Fibroblast of lung (primary cell): ENCODE measurements at places on chromosomes 5 and 9. TPM values are rescaled to one million over a fixed set of nuclear protein-coding genes. Genes with fewer than 3 reads are reported as not detected.

C5orf34 gene
- total RNA-seq, result 2.6 and 4.1 TPM in 2 replicates

SEMA6A gene
- 0.17 and 0.26 TPM in 2 replicates for total RNA-seq

HBEGF gene
- 1.8 TPM in 2 replicates for total RNA-seq

EIF4E1B gene
- not detected in 2 replicates for total RNA-seq

PITX1 gene
- total RNA-seq, result 1.8 and 3.1 TPM in 2 replicates

C9 gene
- total RNA-seq, result under 0.01 and 0.33 TPM in 2 replicates

NR5A1 gene
- total RNA-seq, result not detected in 2 replicates

RALGPS1 gene
- total RNA-seq, result 5.1 and 5.9 TPM in 2 replicates
